ENCODE measurements at places on chromosomes 11 and 22.
A peak's percentile ranks its signal among the peaks of the same experiment; 100 is the strongest.

GRCh38 chr11:62546929-62547625, 471 bp upstream of the AHNAK start:
- no peak for DNase-seq

DNA sequence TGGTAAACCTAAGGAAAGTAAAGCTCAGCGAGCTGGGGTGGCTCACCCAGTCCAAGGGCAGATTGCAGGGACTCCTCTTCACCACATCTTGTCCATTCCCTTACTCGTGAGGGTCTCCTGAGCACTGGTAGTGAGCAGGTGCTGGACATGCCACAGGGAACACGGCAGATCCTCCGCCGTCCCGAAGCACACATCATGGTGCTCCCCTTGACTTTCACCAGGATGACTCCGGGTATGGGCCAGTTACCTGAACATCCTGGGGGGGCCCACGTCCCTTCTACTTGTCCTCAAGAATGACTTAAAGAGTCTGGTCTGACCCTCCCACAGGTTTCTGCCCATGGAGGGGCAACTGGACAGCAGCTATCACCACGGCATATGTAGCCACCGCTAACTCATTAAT, 8.0 kb upstream of the SF1 start:
- no peak for DNase-seq

GRCh38 chr11:30196400-30197206, 34.2 kb upstream of the FSHB start:
- DNase-seq: peak; percentile 24

DNA sequence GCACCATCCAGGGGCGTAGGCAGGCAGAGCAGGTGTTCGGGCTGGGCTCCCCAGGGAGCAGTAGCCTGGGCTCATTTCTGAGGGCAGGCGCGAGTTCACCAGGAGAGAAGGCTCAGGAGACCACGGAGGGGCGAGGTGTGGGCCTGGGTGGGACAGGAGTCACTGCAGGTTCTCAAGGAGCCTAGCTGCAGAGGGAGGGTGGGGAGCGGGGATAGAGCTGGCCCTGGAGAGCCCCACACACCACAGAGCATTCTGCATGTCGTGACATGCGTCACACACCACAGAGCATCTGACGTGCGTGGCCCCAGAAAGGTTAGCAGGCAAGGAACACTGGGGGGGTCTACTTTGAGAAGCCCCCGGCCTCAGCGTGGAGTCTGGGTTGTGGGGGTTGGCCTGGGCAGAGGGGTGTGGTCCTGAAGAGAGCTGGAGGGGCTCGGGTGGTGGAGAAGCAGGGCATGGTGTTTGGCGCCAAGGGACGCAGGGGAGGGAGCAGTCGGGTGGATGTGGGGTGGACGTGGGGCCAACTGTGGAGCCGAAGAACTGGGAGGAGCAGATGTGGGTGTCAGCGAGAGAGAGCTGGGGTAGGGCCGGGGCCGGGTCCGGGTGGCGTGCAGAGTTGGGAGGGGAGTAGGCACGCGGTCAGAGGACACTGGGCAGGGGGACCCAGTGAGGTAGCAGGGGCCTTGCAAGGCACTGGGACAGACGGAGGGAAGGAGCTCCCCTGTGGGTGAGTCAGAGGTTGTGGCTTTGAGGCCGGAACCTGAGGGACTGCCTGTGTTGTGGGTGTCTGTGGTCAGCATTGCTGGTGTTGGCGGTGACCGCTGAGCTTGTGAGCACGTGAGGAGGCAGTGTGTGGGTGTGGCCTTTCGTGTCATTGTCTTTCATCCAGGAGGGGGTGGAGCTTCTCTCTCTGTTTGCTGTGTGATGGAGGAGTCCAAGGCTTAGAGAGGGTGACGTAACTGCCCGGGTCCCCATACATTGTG, 25.5 kb downstream of the CTTN start:
- no peak for DNase-seq

DNA sequence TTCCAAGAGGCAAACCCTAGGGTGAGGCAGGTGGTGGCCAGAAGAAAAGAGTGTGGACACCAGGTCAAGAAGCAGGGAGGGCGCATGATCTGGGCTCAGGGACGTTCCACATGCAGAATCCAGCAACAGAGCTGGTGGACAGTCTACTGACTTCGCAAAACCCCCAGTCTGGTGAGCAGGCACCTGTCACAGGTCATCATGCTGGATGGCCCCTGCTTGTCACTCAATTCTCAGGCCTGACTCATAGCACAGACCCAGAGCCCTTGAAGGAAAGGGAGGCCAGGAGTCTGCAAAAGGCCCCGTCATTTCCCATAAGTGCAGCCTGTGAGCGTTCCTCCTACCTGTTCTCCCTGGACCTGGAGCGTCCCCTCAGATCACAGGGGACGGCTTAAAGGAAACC, 18.2 kb downstream of the APOL4 start:
- no peak for DNase-seq

DNA sequence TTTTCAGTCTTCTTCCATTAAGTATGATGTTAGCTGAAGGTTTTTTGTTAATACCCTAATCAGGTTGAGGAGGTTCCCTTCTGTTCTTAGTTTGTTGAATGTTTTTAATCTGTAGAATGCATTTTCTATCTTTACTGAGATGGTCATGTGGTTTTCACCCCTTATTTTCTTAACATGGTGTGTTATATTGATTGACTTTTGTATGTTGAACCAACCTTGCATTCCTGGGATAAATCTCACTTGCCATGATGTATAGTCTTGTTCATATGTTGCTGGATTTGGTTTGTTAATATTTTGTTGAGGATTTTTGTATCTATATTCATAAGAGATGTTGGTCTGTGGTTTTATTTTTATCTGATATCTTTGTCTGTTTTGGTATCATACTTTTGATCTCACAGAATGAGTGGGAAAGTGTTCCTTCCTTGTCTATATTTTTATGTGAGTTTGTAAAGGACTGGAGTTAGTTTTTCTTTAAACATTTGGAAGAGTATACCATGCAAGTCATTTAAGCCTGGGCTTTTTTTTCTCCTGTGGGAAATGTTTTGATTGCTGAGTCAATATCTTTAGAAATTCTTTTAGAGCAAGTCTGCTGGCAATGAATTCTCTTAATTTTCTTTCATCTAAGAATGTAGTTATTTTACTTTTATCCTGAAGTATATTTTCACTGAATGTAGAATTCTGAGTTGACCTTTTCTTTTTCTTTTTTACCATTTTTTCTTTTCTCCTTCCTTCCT, 5.5 kb upstream of the P4HA3 start:
- no peak for DNase-seq

DNA sequence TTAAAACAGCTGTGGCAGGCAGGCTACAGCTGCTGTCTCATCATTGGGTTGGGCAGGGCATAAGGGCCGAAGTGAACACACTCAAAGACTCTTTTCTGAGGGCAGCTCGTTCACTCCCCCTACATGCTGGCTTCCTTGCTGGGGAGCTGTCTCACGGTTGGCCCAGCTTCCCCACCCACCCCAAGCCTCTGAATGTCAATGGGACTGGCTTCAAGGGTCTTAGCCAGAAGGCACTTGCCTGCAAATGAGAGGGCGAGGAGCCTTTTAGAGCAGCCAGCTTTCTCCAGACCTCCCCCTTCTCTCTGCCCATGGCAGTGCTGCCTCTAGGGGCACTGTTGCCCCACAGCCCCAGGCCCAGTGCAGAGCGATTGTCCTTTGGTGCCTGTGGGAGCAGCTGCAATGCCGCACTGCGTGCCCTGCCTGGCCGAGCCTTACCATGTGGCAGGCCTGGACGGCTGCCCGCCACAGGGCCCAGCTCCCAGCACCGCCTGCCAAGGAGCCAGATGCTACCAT, 94.7 kb upstream of the RASSF10 start:
- no peak for DNase-seq

- no peak for DNase-seq
Measured at GRCh38 chr11:124026498-124026897, at the start of gene OR10G8. TSS of gene OR10G8 (plus strand) at chr11:124026798. CDS start at chr11:124029623, 2,825 bp downstream.
